ENCODE measurements at places on chromosomes 7 and 10.

DNA sequence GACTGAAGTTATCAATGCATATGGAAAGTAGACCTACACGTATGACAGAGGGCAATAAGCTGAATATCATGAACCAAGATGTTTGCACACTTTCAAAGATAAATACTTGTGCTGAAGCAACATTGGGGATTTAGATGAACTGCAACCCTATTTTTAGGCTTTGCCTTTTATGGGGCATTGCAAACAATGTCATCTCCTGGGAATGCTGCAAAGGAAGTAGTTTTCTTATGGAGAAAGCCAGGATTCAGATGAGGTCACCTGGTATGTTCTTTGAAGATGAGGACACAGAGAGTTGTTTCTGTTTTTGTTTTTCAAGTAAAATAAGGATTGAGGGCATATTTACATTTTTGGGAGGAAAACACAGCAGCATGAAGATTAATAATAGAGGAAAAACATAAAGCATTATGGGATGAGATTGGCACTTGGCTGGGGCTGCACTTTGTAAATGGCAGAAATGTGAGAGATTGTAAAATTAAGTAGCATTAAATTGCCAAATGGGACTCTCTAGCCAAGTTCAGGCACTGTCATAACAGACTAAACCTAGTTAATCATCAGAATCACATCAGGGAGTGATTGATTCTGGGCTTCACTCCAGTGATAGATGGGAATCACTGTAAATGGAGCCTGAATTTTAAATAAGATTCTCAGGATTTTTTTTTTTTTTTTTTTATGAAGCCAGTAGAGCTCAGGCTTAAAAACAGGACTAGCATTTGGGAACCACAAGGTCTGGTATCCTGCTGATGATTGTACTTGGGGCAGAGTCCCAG lies 63.1 kb downstream of the MALRD1 start:
- DNase-seq: no peak

GRCh38 chr10:18219146-18219545 lies 78.9 kb downstream of the CACNB2 start:
- no peak for DNase-seq

DNA sequence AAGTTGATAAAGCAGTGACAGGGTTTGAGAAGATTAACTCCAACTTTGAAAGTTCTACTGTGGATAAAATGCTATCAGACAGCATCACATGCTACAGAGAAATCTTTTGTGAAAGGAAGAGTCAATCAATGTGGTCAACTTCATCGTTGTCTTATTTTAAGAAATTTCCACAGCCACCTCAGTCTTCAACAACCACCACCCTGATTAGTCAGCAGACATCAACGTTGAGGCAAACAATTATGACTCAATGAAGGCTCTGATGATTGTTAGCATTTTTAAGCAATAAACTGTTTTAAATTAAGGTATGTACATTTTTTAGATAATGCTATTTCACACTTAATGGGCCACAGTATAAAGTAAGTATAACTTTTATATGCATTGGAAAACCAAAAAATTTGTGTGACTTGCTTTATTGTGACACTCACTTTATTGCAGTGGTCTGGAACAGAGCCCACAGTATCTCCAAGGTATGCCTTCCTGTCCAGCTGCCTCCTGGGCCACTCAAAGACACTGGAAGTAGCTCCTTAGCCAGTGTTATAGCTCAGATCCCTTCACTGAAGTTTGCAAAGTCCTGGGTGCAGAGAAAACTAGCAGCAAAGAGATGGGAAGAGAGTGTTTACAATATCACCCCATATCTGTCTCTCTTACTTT lies 293.1 kb downstream of the ARHGAP12 start:
- no peak for DNase-seq

- no peak for DNase-seq
Observed at GRCh38 chr10:20489961-20490360, 407.1 kb downstream of the NEBL start.
